ENCODE measurements at places on chromosomes 2 and 18.

DNA sequence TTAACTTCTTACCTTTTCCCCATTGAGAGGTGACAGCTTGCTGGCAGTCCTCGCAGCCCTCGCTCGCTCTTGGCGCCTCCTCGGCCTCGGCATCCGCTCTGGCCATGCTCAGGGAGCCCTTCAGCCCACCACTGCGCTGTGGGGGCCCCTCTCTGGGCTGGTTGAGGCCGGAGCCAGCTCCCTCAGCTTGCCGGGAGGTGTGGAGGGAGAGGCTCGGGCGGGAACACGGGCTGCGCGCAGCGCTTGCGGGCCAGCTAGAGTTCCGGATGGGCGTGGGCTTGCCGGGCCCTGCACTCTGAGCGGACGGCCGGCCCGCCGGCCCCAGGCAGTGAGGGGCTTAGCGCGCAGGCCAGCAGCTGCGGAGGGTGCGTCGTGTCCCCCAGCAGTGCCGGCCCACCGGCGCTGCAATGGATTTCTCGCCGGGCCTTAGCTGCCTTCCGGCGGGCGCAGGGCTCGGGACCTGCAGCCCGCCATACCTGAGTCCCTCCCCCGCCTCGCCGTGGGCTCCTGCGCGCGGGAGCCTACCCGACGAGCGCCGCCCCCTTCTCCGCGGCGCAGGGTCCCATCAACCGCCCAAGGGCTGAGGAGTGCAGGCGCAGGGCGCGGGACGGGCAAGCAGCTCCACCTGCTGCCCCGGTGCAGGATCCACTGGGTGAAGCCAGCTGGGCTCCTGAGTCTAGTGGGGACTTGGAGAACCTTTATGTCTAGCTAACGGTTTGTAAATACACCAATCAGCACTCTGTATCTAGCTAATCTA, 335.0 kb downstream of the CBLN2 start:
- DNase-seq, result no peak

GRCh38 chr2:39942950-39943349, 163.9 kb upstream of the THUMPD2 start:
- peak; percentile 43 for DNase-seq

- DNase-seq, result no peak
Measured at GRCh38 chr2:236499691-236500578, 69.7 kb upstream of the ACKR3 start.

DNA sequence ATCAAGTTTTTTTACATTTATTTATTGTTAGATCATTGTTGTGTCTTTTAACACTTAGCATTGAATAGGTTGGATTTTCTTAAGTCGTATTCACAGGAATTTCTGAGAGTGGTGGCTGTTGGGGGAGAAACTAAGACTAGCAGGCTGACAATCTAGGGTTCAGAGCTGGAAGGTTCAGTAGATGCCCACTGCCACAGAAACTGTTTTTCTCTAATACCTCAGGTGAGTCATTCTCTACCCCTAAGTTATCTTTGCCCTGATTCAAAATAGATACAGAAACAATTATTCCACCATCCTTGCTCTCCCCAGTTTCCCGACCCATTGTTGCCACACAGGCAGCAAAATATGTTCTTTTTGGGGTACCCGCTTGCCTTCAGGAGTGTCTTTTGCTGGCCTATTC, 870.8 kb upstream of the ID2 start:
- no peak for DNase-seq

DNA sequence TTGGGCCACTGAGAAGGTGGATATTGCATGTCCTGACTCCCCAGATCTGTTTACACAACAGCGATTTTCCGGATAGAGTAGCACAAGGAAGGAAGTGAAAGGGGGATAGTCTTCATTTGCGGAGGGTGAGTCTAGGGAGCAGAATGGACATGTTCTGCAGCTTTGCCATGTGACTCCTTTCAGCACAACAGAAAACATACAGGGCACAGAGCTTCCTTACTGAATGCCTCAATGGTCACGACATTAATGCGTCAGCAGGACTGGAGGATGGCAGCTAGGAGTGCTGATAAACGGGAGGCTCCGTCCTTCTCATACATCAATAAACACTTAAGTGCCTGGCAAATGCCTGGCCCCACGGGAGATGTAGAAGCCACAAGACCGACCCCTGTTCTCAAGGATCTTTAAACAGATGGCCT, 163.0 kb downstream of the FAM210A start:
- DNase-seq, result no peak

DNA sequence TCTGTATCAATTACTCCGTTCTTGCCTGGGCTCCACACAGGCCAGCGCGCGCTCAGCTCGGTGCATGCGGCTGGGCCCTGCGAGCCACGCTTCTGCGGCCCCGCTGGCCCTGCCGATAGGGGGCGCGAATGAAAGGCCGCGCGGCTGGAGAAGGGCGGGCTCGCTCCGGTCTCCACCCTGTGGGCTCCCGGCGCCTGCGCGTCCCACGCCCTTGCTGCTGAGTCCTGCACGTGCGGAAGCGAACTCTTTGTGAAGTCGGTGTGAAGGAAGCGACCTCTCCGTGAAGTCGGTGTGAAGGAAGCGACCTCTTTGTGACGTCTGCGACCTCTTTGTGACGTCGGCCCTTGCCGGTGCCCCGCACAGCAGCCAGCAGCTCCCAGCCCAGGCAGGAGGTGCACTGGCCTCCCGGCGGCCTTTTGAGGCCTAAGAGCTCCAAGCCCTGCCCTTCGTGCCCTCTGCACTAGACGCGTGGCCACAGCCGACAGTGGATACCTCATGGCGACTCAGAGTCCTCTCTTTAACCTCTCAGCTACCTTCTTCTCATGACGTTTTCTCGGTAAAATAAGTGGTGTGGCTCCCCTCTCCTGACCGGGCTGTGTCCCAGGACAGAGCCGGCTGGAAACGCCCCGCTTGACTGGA, 391.9 kb upstream of the RAB6C start:
- DNase-seq, result no peak

DNA sequence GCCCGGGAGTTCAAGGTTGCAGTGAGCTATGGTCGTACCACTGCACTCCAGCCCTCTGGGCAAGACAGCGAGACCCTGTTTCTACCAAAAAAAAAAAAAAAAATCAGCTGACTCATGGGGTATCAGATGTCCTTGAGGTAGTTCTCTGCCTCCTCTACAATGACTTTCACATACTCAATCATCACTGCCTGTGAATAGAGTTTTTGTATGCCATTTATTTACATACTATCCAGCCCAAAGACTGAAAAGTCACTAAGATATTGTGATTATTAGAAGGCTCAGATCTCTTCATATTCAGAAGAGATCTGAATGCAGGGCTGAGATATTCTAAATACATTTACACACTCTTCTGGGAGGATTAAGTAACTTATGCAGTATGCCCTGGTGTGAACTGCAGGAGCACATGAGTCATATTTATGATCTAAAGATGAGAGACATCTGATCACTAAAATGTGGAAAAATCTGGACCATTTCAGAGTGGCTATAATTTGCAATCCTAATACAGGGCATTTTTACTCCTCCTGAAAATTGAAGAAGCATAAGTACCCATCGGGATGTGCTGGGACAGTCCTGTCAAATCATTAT, 38.9 kb downstream of the KLF7 start:
- no peak for DNase-seq

DNA sequence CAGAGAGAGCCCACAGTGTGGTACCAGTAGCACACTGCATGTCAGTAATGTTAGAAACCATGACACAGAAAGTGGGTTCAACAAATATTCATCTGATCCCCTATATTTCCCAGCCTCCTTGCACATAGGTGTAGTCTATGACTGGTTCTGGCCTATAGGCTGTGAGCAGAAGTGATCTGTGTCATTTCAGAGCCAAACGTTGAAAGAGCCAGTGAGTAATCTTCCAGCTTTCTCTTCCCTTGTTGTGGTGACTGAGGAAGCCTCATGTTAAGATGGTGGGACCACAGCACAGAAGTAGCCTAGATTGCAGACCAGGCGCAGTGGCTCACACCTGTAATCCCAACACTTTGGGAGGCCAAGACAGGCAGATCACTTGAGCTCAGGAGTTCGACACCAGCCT, 4.1 kb downstream of the TMEM237 start:
- no peak for DNase-seq

DNA sequence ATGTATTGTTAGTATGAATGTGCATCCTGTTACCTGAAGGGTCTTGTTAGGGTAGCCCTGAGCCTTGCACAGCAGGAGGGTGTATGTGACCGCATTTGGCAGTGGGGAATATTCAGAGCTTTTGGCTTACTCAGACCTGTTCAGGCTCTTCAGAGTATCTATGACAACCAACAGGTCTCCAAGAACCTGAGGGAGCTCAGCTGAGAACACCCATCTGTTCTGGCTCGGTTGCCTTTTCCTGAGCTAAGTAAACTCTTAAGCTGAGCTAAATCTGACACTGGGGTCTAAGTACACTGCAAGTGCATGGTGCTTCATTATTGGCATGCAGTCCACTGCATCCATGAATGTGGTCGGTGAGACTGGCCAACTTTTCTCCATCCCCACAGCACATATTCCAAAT, 92.4 kb upstream of the CHST9 start:
- DNase-seq, result no peak

- no peak for DNase-seq
Measured at GRCh38 chr18:77551055-77551454, 301.4 kb downstream of the GALR1 start.

DNA sequence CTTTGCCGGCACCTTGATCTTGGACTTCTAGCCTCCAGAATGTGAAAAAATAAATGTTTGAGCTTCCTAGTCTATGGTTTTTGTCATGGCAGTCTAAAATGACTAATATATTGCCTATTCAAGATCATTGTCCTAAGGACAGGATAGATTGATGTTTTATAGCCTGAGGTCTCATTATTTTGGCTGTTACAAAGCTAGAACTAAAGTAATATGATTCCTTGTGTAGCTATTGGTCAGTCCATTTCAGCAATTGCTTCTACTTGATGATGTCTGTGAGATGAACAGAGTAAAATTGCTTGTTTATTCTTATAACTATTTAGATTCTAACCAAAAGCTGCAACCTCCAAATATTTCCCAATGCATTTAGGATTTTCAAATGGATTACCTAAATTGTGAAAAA, 145.0 kb downstream of the HRH4 start:
- DNase-seq, result no peak

GRCh38 chr2:204945376-204945775, 400.1 kb downstream of the PARD3B start:
- DNase-seq, result no peak

GRCh38 chr18:13309031-13309747, 90.6 kb downstream of the LDLRAD4 start:
- no peak for DNase-seq

DNA sequence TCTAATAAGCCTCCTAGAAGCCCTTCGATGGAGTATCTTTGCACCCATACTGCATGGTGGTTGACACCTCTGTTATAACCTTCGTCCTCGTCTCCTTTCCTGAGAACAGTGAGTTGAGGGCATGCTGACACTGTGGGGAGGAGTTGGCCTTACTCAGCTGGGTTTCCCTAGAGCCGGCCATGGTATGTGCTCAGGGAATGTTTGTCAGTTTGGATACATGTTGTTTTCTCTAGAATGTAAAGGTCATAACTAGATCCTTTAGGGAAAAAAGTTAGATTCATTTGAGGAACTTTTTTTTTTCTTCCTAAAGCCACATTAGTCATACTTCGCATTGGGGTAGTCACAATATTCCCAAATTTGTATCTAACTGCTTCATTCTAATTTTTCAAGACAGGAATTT, 106.0 kb upstream of the FOSL2 start:
- no peak for DNase-seq

DNA sequence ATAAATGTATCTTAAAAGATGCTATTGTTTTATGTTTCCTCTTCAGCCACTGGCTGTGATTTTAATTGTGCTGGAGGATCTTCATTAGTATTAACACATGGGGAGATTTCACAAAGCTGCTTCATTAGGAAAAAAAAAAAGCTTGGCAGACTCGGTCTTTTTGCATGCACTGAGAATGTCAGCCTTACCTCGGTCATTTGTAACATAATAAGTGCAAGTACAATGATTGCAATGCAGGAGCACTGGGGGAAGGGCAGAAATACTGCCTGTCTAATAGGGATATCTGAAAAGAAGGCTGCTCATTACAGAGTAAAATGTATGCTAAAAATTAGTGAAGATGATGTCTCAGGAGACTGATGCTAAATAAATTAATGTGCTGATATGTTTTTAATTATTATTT, 1.3 kb upstream of the BAZ2B start:
- peak; percentile 51 for DNase-seq

DNA sequence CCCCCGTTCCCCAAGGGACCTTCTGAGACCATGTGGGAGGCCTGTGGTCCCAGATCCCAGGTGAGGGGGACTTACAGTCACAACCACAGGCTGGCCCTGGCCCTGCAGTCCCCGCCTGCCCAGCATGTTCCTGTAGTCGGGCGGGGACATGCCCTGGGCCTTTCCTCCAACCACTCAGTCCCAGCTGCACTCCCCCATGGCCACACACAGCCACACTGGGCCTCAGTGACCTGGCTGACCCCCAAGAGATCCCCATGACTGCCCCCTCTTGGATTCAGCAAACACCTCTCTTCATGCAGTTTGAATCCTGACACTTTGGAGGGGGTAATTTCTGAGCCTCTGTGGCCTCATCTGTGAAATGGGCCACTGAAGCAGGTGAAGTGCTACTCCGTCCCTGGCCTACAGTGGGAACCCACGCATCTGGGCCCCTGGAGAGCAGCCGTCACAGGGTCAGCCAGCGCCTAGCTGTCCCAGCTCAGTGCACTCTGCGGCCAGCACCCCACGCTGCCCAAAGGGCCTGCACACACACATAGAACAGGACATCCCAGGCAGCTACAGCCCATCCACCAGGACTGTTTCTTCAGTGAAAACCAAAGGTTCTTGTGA, 12.7 kb upstream of the ARHGEF4 start:
- peak; percentile 25 for DNase-seq

GRCh38 chr2:57402755-57403154, 643.9 kb upstream of the VRK2 start:
- no peak for DNase-seq

GRCh38 chr2:112148477-112148876, 10.3 kb downstream of the FBLN7 start:
- DNase-seq, result no peak

- peak; percentile 69 for DNase-seq
Measured at GRCh38 chr2:149313512-149313972, 16.8 kb upstream of the LYPD6 start.

GRCh38 chr18:33576999-33577646, 896 bp upstream of the ASXL3 start:
- no peak for DNase-seq

DNA sequence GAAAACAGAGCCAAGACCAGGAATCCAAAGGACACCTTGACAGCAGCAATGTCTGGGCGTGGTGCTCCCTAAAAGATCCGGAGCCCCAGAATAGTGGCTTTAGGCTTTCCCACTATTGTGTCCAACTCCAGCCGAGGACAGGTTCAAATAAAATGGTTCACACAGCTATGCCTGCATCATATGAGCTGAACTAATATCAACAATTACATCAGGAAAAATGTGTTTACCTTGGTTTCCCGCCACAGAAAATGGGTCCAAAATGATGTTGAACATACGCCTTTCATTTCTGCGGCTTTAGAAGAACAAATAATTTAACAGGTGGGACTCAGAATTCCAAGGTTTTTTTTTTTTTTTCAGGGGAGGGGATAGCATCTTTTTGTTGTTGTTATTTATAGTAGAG, 93.6 kb downstream of the OSR1 start:
- DNase-seq, result no peak

- no peak for DNase-seq
Measured at GRCh38 chr18:12409469-12409868, 1.7 kb downstream of the PRELID3A start.

All from A172 (cell line).